ENCODE measurements at places on chromosomes 6 and 20.
A peak's percentile ranks its signal among the peaks of the same experiment; 100 is the strongest.

GRCh38 chr20:64077876-64078551 is 1.3 kb downstream of the RGS19 start:
- DNase-seq: peak; percentile 45

GRCh38 chr6:144176043-144176442 is 25.7 kb downstream of the STX11 start:
- DNase-seq: no peak

GRCh38 chr6:11700118-11700718 is 78.4 kb downstream of the ADTRP start:
- no peak for DNase-seq

DNA sequence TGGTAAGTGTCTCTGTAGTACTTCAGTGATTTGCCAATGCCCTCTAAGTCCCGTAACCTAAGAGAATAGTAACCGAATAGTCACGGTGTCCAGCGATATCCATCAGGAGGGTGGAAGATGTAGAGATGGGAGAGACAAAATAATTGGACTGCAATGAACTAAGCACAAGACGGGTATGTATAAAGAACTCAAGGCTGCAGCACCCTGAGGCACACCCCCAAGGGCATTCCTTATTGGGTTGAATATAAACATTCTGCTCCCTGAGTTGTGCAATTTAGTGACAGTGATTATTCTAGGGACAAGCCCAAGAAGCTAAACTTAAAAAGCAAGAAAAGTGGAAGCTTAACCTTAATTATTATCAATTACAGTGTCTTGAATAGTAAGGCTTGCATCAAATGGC is 14.6 kb downstream of the DST start:
- DNase-seq: no peak

- no peak for DNase-seq
These were observed 22.4 kb downstream of the MAP7 start for GRCh38 chr6:136527831-136528230.

GRCh38 chr6:16279243-16279642 is 40.9 kb downstream of the GMPR start:
- no peak for DNase-seq

GRCh38 chr20:54600634-54601033 is 125.2 kb downstream of the DOK5 start:
- DNase-seq: no peak

- DNase-seq: no peak
These were observed 201.3 kb upstream of the DTNBP1 start for GRCh38 chr6:15864038-15864707.

DNA sequence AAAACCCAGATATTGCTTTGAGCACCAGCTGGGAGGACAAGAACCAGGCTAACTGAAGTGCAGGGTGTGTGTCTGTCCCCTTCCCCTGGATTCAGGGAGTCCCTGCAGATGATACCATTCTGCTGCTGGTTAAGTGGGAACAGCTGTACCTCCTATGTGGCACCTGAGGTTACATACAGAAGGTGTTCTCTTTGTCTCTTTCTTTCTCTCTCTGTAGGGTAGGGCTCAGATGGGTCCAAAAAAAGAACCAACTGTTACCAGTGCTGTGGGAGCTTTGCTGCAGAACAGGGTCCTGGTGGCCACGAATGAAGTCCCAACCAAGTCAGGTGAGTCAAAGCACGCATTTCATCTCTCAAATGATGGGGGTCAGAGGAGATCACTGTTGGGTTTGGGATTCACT is 38.6 kb downstream of the ZC2HC1B start:
- DNase-seq: no peak

DNA sequence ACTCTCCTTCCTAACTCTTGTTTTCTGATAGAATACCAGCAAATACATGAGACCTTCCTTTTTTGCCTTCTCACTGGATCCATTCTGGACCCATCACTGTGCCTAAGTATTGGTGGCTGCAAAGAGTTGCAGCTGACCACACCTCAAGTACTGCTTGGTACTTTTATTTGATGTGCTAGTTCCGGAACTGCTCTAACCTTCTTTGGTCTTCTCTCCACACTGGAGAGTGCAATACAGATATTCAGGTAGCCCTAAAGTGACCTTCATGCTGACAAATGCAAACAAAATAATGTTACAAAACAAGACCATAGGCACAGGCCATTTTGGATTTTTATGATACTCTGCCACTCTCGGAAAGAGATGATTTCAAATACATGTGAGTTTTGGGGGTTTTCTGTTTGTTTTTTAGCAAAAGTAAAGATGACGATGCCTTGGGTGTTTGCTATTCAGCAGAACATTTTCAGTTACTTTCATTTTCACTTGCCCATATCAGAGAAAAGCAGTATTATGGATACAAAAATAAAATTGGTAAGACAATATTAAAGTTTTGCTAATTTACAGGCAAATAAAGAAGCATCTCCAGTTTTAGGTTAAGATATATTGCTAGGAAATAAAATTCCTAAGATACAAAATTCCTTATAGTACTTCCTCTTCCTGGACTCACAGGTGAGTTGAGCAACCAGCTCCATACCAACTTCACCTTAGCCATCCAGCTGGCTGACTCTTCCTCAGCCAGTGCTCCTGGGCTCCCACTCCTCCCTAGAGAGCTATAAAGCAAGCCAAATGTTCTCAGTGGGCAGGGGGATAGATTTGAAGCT is 42.0 kb downstream of the PTPRK start:
- no peak for DNase-seq

DNA sequence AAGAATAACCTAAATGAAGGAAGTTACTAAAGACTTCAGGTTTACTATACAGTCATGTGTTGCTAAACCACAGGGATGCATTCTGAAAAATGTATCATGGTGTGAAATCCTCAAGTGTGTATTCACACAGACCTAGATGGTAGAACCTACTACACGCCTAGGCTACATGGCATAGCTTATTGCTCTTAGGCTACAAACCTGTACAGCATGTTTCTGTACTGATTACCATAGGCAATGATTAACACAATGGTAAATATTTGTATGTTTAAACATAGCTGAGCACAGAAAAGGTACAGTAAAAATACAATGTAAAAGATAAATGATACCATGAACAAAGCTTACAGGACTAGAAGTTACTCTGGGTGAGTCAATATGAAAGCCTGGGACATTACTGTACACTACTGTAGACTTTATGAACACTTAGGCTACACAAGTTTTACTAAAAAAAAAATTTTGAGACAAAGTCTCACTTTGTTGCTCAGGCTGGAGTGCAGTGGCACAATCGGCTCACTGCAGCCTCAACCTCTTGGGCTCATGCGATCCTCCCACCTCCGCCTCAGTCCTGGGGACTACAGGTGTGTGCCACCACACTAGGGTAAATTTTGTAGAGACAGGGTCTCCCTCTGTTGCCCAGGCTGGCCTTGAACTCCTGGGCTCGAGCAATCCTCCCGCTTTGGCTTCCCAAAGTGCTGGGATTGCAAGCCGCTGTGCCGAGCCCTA is 36.0 kb downstream of the ADNP start:
- no peak for DNase-seq

DNA sequence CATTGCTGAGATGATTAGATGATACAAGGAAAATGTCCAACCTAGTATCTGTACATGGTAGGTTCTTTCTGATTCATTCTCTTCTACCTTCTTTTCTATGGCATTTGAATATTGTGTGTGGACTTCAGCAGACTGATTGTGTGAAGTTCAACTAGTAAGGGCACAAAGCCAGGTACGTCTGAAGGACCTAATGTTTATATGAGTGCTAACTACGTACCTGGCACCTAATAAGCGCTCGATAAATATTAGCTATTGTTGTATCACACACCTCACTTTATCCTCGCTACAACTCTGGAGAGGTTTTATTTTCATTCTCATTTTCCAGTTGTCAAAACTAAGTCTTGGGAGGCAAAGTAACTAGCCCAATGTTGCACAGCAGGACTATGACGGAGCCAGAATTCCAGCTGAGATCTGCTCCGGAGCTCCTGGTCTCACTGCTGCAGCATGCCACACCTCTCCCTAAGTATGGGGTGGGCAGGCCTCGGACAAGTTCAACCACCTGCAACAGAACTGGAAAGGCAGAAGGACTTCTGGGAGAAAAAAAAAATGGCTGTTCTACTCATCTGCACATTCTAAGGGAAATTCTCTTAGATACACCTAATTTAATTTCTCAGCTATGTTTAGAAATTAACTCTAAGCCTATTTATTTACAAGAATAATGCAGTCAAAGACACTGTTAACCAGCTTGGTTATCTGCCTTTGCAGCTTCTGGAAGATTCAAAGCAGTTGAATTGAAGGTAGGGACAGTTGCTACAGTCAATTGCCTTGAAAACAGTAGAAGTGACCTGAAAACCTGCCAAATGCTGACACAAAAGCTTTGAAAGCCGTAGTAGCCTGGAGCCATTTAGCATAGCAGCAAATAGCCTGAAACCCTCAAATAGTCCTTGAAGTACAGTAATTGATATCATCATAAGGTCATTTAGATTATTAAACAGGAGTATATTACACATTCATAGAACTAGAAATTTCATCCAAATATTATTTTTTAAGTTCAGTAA is 165.0 kb downstream of the PDE7B start:
- DNase-seq: no peak

GRCh38 chr6:27251112-27251605 is 3.7 kb downstream of the PRSS16 start:
- peak; percentile 24 for DNase-seq

- DNase-seq: no peak
These were observed 523.7 kb upstream of the SLC35B3 start for GRCh38 chr6:8958894-8959511.

GRCh38 chr6:23696992-23697391 is 429.0 kb upstream of the NRSN1 start:
- no peak for DNase-seq

DNA sequence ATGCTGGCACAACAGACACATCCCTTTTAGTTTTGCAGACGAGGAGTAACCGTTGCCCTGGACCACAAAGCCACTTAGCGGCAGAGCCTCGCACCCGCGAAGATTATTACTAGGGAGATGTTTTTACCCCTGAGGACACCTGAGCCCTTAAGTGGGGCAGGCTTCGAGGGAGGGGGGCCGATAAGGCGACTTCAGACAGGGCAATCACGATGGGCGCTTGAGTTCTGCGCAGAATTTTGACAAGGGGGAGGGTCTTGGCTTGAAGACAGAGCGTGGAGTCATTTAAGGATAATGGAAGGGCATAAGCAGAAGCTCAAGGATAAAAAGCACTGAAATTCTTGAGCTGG is 650 bp upstream of the TTK start:
- DNase-seq: peak; percentile 38

DNA sequence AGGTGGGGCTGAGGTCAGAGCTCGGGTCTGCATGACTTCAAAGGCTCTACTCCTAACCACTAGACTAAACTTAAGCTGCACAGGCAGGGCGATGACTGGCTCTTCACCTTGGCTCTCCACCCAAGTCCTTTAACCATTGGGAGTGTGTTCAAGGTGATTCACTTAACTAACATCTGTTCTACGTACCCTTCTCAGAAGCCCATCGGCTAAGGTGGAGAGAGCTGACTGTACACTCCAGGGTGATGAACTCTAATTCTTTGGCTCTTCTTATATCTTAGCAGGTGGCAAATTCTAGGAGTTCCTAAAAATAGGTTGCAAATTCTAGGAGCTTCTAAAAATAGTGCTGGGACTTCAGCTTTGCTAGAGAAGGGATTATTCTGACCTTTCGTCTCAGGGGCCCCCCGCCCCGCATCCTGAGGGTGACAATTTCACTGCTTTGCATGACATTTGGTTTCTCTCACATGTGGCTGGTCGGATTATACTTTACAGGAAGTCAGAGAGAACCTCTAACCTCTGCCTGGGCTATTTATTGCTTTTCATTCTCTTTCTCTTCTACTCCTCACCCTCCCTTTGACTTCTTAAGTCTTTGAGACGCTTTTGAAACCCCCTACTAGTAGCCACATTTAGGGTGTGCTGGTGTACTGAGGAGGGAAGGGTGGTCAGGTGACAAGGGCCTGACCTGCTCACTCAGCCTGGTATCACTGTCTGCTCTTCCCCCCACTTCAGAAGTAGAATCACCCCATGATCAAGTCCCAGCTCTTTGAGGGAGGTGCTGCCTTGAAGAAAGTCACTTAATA is 55.5 kb downstream of the PRDM1 start:
- no peak for DNase-seq

GRCh38 chr6:129695373-129696027 is 14.5 kb downstream of the ARHGAP18 start:
- DNase-seq: no peak

DNA sequence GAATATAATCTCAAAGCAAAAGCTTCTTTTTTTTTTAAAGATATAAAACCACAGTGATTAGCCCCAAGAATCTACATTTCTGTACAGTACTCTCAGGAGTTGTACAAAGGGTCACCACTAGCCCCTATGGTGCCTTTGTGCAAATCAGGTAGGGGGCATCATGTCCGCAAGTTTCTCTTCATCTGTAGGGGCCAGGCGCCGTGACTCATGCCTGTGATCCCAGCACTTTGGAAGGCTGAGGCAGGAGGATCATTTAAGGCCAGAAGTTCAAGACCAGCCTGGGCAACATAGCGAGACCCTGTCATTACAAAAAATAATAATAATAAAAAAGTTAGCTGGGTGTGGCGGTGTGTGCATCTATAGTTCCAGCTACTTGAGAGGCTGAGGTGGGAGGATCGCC is 63.9 kb downstream of the ZMYND8 start:
- no peak for DNase-seq

DNA sequence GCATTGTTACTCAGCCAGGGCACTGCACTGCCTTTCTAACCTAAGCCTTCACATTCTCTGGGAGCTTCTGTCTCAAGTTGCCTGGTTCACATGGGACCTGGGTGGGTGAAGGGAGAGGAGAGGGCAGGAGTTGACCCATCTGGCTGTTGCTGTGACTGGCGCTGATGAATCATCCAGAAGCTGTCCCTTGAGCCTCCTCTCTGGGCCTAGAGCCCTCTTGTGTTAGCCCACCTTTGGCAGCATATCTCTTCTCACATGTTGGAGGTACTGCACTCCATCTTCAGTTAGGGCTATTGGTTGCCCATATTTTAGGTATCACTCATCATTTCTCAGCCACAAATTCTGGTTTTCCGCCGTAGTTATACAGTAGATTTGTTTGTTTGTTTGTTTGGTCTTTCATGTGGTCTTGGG is 19.8 kb downstream of the XRN2 start:
- no peak for DNase-seq

GRCh38 chr6:117908246-117909068 is 1.4 kb downstream of the SLC35F1 start:
- no peak for DNase-seq

DNA sequence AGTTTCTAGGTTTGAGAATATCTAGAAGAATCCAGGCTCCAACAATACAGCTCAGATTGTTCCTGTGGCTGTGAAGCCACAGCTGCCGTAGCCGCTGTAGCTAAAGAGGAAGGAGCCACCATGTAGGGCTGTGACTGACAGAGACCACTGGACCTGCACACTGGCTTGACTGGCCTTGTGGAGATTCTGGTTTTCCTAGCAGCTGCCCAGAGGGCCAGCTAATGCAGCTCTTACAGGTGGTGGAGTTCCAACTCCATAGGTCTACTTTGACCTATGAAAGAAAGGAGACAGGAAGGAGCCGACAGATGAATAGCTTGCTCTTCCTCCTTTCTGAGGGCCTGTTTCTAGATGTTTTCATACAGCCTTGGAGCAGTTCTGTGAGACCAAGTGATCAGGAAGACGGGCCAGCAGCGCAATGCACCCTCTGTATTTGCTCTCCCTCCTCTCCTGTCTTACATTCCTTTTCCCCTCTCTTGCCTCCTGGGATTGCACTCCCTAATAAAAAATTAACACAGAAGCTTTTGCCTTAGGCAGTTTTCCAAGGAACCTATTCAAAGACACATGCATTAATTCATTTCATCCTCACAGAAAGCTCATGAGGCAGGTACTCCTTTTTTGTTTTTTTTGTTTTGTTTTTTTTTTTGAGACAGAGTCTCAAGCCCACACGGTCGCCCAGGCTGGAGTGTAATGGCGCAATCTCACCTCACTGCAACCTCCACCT is 51.8 kb upstream of the MYB start:
- no peak for DNase-seq

- DNase-seq: no peak
These were observed 46.5 kb downstream of the PLEKHG1 start for GRCh38 chr6:150646228-150646627.

Data from T-helper 9 cell (primary cell).